Stimulated activated CD8-positive, alpha-beta memory T cell treated with anti-CD3 and anti-CD28 coated beads, Interleukin-2, amount 100 ng/mL, for 1 hour (primary cell): ENCODE measurements at places on chromosomes 5 and 9.

GRCh38 chr5:10581424-10581748 is 17.5 kb downstream of the ANKRD33B start:
- DNase-seq = no peak

- no peak for DNase-seq
Observed at GRCh38 chr5:19630876-19631275, 357.1 kb downstream of the CDH18 start.

DNA sequence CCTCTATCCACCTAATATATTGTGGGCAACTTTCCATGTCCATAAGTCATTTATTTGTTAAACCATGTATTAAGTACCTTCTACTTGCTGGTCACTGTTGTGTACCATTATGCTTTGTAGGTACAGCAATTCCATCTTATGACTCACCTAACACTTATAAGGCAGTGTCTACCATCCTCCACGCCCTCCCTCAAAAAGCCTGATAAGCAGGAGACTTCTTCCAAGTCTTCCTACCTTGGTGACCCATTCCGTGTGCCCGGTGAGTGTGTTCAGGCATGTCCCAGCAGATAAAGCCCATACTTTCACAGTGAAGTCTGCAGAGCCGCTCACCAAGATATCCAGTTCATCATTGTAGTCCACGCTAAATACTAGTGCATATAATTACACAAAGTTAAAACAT is 17.4 kb downstream of the FBXW2 start:
- no peak for DNase-seq

- no peak for DNase-seq
Observed at GRCh38 chr5:15763754-15764153, 263.8 kb downstream of the FBXL7 start.

GRCh38 chr5:9251379-9251980 is 294.4 kb downstream of the SEMA5A start:
- no peak for DNase-seq

- DNase-seq = no peak
Observed at GRCh38 chr5:83299353-83299752, 172.2 kb upstream of the VCAN start.

GRCh38 chr5:133373121-133373870 is 239.0 kb downstream of the FSTL4 start:
- DNase-seq = no peak

- DNase-seq = no peak
Observed at GRCh38 chr9:107239474-107239873, 43.6 kb upstream of the RAD23B start.

DNA sequence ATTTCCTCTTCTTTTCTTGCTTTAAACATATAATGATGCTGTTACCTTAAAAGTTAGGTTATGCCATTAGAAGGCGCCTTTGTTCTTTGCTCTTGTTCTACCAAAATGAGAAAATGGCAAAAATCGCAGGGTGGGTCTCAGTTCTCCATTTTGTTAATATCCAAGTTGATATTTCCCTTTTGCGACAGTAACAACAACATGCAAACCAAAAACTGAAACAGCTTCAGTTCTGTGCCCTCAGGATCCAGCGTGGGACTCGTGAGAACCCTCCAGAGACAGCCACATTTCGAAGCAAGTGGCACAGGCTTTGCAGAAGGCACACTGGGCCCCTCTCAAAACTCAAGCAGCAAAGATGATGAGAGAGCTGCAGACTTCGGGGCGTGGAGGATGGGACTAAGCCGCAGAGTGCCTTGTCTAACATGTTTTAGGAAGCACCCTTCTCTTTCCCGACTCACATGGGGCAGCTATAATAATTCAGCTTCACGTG is 33.0 kb upstream of the LCP2 start:
- no peak for DNase-seq

DNA sequence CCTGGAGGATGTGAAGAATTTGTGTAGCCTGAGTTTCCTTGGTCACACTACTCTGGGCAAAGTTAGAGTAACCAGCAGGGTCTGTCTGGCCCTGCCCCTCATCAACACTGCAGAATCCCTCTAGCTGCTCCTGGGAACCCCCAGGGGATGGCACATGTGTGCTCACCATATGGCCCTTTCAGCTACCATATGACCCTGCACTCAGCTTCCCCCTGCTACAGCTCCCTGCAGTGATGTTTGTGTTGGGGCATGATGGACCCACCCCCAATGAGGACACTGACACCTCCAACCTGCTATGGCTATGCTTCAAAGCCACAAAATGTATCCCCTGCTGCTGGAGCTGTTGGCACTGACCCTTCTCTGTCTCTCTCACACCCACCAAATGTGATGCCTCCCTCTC is 152.7 kb downstream of the SNX18 start:
- DNase-seq = no peak

DNA sequence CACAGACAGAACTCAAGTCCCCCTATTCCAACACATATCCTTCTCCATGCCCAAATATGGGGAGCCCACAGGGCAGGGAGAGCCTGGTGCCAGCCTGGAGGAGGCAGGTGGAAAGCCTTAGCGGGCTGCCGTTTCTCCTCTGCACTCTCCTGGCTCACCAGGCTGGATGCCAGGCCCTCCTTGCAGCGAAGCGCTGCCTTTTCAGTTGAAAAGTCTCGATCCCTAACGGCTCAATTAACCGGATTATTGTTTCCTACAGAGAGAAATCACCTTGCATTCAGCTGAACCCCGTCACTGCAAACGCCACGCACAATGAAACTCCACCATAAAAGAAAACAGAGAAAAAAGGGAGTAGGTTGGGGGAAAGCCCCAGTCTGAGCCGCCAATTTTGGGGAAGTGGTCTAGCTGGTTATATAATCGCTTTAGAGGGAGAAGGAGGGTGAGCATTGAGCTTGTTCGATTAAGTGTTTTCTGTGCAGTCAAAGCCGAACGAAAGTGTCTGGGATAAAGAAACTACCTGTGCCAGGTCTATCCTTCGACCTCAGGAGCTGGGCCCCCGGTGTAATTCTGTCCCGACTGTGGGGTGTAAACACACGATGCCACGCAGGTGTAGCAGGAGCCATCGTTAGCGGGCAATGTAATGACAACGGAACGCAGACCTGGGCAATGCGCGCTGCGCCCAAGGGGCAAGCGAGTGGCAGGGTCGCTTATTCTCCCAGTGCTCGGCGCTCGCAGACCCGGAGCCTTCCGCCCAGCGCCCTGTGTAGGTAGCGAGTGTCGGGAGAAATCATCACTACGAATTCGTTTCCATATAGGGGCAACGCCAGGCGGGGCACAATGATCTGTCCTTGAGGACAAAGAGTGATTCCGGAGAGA is 3.8 kb downstream of the BARHL1 start:
- no peak for DNase-seq

GRCh38 chr9:114825126-114825795 is 19.4 kb upstream of the TNFSF15 start:
- no peak for DNase-seq

DNA sequence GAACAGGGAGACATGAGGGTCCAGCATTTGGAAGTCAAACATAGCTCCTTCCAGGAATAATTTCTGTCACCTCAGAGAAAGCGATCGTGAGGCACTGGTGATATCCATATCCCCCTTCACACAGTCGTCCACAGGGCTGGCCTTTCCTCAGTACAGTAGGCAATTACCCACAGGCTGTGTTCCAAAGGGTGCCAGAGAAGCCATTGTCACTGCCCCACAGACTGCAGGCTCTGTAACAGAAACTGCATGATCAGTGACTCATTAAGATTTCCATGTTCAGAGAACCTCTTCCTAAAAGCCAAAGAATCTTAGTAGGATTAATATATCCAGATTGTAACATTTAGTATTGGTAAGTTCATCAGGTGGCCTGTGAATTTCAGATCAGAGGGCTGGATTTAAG is 127.6 kb downstream of the RPS23 start:
- DNase-seq = no peak

GRCh38 chr9:565528-565927 is 276.0 kb upstream of the DMRT1 start:
- DNase-seq = no peak

DNA sequence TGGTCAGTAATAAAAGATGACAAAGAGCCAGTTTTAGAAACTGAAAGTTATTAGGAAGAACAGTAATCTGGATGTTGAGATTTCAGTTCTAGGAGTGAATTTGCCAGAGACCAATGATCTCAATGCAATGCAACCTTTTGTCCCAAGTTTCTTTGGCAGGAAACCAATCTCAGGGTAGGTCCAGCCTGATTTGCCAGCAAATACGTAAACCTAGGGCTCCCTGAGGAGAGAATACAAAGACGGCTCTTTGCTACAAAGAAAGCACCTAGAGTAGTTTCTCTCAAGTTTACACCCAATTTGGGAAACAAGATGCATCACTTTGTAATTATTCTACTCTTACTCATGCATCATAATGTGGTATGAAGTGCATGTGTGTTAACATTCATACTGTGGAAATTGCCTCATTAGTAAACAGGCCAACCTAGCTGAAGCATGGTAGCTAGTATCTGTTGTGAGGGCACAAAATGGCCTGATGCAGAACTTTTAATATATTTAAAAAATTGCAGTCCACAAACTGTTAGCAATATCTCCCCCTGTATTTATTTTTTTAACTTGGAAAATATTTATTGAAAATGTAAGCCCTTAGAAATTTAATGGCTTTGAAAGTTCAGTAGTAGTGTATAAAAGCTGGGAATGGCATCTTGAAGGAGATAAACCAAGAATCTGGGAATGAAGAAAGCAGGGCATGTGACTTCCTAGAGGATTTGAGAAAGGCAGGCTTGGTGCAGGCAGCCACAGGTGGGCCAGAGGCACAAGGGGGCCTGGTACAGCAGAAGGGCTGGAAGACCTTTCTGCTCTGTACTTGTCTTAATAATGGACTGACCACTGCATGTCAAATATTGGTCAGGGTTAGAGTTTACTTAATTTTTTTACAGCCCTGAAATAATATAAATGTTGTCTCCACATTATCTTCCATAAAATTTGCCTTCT is 59.5 kb downstream of the MAST4 start:
- no peak for DNase-seq

- DNase-seq = no peak
Observed at GRCh38 chr5:121982893-121983285, 21.1 kb downstream of the SRFBP1 start.

DNA sequence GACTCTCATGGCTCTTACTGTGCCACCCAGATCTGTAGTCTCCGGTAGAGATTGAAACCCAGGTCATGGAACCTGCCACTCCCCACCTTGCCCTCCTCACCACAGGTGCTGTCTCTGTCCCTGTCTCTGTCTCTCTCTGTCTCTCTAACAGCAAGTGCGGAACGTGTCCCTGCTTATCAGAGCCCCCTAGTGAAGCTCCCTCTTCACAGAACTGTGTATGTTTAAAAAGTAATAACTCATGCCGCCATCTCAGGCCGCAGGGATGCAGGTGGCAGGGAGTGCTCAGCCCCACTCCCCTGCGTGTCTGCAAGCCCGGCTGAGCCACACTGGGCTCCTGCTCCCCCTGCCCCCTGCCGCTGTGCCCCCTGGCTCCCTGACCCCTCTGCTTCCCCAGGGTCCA is 43.8 kb downstream of the UNC5A start:
- DNase-seq = no peak

- DNase-seq = no peak
Observed at GRCh38 chr9:111805830-111806241, 11.1 kb upstream of the SHOC1 start.

GRCh38 chr5:122078116-122079110 is at the start of gene LOX:
Gene LOX (minus strand): TSS chr5:122078259. CDS start chr5:122077985, 274 bp downstream.
- DNase-seq = no peak

DNA sequence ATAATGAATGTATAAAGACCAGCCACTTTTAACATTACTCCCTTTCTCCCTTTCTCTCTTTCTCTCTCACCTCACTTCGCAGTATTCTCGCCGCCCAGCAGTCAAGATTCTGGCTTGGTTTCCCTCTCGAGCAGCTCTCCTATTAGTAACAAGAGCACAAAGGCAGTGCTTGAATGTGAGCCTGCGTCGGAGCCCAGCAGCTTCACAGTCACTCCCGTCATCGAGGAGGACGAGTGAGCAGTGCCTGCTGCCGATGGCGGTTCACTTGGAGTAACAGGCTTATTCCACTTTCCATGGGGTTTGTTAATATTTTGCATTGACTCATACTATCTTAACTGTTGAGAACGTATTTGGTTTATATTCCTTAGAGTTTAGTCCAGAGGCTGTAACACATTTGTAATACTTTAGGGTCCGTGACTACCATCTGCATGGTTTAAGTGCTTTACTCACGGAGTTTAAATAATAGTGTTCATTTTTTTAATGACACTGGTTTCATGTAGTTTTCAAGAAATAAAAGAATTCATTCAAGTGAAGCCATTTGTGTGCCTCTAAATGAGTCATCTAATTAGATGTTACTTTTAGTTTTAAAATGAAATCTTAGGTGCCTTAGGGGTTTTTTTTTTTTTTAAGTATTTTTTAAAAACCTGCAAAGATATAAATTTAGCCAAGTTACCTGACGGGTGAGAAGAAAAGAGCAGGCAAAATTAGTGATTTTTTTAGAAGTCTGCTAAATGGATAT is 8.4 kb upstream of the DMRT3 start:
- no peak for DNase-seq
